Stimulated activated CD4-positive, alpha-beta T cell treated with anti-CD3 and anti-CD28 coated beads, Interleukin-1b, Interleukin-23, amount 100 ng/mL, for 4 hours (primary cell): ENCODE measurements at places on chromosomes 5 and 9.

- no peak for DNase-seq
Observed at GRCh38 chr5:115565233-115565632, 20.7 kb upstream of the FEM1C start.

GRCh38 chr9:129373361-129373760, 195.3 kb upstream of the IER5L start:
- no peak for DNase-seq

- DNase-seq: no peak
Observed at GRCh38 chr5:166576323-166576722, 1715.1 kb upstream of the WWC1 start.

GRCh38 chr5:157610990-157611389, 35.4 kb upstream of the ADAM19 start:
- DNase-seq: no peak

- no peak for DNase-seq
Observed at GRCh38 chr5:170038241-170038640, 57.9 kb upstream of the INSYN2B start.

DNA sequence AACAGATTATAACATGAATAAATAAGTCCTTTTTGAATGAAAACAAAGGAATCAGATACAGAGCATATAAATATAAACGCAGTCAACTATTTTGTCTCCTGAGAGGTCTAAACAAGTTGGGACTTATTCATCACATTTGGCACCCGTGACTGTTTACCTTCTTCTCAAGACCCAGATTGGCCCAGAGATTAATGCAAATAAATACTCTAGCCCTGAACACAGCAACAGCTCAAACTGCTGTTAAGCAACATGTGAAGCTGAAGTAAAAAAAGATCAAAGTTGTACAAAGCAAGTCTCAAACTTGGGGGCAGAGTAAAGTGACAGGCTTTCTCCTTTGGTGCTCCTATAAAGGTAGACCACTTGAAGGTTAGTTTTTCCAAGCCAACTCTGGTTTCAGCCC, 95.0 kb upstream of the NR5A1 start:
- DNase-seq: no peak

- no peak for DNase-seq
Observed at GRCh38 chr5:36200513-36200912, 41.2 kb downstream of the NADK2 start.

- DNase-seq: no peak
Observed at GRCh38 chr9:72165821-72166547, 16.7 kb downstream of the GDA start.

GRCh38 chr9:131475956-131476776, 26.6 kb upstream of the POMT1 start:
- no peak for DNase-seq

DNA sequence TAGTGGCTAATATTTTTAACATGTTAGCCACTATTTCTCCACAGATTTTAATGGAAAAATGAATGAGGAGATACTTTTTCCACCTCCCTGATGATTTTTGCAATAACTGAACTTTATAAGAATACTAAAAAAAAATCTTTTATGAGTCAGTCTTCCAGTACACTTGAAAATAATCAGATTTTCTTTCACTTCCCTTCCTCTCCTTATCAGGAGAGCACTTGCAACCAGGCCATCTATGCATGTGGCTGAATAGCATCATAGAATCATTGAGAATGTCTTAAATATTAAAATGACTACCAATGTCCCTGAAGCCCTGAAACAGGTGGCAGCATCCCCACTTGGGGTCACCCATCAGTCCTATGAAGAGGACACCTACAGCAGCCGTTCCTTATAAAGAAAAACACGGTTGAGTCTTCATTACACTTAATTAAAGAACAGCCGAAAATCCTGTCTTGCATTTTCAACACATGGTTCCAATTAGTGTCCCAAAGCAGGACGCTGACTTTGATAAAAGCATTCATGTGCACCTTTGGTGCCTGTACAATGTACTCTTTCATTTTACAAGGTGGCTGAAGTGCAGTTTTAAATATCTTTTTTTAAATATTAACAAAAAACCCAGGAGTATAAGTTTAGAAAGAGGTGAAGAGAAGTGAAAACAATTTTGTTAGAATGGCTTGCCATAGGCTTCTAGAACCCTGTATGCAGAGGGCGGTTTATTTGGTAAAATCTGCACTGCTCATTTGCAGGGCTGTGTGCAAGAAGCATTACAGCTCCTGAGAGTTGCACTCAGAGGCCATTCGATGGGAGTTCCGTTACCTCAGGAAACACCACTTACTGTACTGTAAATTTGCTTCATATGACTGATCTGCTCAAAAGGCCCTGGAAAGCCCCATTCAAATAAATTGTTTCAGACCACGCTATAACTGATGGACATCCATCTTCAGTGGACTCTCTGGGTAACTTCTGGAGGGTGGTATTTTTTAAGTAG, 106.9 kb upstream of the VCAN start:
- DNase-seq: no peak

DNA sequence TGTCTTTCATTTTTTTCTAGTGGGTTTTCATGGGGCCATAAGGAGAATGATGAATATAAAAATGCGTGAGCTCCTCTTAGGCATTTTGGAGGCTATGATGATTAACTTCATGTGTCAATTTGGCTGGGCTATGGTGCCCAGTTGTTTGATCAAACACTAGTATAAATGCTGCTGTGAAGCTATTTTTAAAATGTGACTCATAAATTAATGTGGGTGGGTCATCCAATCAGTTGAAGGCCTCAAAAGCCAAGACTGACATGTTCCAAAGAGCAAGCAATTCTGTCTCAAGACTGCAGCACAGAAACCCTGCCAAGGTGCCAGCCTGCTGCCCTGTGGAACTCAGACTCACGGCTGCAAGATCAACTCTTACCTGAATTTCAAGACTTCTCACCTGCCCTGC, 24.4 kb upstream of the ICE1 start:
- no peak for DNase-seq

GRCh38 chr5:169805527-169805934, 168.5 kb downstream of the DOCK2 start:
- peak; percentile 23 for DNase-seq

- DNase-seq: no peak
Observed at GRCh38 chr9:21428235-21428634, 12.0 kb upstream of the IFNA1 start.

DNA sequence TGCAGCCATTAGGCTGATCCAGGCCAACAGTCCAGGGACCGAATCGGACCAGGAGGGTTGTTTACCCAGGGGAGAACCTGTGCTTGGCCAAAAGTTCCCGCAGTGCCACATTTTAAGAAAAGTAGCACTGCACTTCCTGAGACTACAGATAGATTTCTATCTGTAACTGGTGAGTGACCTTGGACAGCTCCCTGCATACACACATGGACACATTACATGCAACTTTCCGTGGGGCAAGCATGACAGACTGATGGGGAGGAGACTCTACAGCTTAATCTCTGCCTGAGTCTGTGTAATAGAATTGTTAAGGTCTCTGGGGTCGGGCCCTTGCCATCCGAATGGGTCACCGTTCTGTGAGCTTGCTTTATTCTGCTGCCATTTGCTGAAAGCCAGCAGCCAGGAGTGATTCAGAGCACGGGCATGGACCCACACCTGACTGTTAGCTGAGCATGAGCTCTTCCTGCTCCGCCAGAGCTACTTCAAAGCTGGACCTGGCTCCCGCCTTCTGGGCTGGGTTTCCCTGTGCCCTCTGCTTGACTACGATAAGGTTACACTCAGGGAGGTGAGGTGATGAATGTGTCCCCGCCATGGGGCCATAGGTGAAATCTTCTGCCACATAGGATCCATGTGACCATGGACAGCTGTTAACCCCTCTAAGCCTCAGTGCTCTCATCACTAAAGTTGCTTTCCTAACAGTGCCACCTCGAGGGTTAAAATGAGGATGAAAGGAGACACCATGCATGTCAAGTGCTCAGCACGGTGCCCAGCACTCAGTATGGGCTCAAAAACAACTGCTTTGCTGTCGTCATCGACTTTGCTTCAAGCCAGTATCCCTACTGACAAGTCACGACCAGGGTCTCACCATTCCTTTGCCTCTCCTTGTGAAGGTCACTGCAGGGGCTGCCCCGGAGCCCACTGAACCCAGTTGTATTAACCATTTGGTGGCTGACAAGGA, 200.0 kb downstream of the MELK start:
- DNase-seq: no peak

GRCh38 chr5:133368916-133369783, 243.2 kb downstream of the FSTL4 start:
- no peak for DNase-seq

GRCh38 chr9:90815944-90816357, 14.3 kb downstream of the SYK start:
- DNase-seq: no peak

DNA sequence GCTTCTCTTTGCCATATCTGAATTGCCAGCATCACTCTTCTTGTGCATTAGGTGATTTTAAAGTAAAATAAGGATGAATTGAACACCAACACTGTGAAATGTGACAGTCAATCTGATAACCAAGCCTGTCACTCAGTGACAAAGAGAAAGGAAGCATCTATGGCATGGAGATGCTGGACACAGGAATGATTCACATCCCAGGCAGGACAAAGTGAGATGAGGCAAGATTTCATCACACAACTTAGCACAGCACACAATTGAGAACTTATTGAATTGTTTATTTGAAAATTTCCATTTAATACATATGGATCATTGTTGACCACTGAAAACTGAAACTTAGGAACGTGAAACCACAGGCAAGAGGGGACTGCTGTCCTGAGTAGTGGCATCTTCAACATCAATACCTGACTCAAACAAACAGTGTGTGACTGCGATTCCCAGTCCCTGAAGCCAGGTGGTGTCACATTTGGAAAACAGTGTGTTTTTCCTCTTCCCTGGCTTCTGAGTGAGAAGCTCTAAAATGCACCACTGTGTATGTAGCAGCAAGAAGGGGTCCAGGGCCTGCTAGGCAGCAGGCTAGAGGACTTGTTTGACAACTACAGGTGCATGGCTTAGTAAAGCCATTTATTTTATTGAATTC, 10.7 kb downstream of the GAPT start:
- no peak for DNase-seq

DNA sequence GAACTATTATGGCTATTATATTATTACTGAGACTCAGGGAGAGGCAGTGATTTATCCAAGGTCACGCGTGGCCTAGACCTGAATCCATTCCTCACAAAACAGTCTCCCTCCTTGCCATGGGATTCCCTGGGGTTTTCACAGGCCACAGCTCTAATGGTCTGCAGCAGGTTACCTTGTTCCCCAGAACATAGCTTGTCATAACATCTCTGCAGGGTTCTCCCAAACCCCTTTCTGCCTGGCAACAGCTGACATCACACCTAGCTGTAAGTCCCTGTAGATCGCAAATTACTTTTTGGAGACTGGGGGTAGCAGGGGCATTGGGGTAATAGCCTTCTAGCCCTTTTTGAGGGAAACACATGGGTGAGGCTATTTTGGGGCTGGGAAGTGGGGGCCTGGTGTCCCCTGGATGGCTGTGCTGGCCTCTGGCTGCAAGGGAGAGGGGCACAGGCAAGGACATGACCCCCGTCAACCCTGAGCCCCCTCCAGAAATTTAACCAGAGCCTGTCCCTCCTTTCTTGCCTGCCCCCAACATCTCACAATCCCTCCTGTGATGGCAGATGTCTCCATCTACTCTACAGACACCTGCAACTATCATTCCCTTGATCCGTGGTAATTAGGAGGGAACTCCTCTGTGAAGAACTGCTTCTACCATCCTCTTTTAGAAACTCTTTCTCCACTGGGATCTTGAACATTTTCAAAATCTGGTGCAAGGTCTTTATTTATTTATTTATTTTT, 1.3 kb downstream of the CD74 start:
- peak; percentile 42 for DNase-seq

- no peak for DNase-seq
Observed at GRCh38 chr5:81632679-81633078, 118.2 kb downstream of the SSBP2 start.

DNA sequence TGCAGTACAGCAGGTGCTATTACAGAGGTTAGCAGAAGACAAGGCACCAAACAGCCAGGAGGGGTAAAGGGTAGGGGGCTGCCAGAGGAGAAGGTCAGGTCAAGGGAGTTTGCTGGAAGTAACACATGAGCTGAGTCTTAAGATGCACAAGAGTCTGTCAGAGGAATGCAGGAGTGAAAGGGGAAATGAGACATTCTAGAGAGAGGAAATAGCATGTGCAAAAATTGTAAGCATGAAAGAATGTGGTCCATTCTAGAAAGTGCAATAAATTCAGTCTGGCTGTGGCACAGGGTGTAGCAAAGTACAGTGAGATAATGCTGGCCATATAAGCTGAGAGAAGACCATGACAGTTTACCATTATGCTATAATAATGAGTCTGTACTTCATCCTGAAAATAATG, 6.6 kb downstream of the GOLGA1 start:
- DNase-seq: no peak

GRCh38 chr5:10596886-10597451, 33.1 kb downstream of the ANKRD33B start:
- no peak for DNase-seq

- DNase-seq: no peak
Observed at GRCh38 chr9:126301985-126302603, 24.5 kb upstream of the MVB12B start.

DNA sequence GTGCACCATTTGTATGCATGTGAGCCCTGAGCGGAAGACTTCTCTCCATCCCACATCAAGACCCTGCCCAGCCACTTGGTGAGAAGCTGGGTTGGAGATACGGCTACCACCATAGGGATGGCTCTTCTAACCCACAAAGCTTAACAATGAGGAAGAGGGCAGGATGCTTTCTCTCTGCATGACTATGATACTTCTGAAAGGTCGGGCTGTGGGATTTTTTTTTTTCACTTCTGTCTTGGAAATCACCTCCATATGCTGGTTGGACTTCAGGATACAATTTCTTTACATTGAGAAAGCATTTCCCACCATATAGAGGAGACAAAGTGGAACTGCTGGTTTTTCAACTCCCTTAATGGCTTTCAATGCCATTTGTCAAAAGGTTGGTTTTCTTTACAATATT, 30.5 kb downstream of the ZNF366 start:
- DNase-seq: no peak

- DNase-seq: no peak
Observed at GRCh38 chr5:54415896-54416601, 39.5 kb upstream of the HSPB3 start.

DNA sequence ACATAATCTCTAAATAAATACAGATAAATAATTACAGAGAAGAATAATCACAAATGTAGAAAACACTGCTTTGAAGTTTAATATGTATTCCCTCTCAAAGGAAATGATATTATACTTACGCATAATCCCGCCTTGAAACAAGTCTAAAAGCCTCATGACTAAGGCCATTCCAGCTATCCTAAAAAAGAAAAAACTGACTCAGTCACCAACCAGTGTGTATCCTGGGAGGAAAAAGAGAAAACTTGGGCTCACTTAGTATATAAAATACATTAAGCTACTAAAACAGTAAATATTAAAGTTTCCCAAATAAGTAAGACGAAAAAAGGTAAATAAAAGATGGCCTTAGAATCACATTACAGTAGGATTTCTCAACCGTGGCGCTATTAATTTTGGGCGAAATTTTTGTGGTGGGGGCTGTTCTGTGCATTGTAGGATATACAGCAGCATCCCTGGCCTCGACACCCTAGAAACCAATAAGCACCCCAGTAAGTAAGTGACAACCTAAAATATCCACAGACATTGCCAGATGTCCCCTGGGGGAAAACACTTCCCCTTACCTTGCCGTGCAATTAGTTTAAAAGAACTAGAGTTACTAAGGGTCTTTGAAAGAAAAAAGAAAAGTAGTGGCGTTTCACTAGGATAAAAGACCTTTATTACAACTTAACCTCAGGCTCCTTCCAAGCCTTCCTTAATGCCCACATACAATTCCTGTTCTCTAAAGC, 1.1 kb downstream of the HSPA9 start:
- DNase-seq: no peak
